NCI-H1417 (cell line): ENCODE measurements at places on chromosomes 11 and 22.

DNA sequence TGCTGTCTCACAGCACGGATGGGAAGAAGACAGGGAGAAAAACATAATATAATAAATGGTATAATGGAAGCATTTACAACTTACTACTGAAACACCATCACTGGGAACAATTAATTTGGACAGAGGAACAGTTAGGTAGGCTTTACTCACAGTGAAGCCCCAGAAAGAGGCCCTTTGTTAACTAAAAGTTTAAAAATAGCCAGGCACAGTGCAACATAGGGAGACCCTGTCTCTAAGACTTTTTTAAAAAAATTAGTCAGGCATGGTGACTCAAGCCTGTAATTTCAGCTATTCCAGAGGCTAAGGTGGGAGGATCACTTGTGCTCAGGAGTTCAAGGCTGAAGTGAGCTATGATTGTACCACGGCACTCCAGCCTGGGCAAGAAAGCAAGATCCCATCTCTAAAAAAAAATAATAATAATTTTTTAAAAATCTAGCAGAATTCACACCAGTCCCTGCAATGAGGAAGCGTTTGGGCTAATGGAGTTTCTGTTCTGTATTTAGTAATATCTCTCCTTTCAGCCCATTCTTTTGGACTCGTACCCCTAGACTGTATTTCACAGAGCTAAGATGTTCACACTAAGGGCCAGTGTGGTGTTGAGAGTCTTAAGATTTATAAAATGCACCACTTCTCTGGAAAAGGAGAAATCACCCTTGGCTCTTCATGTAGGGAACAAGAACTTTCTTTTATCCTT, 275.5 kb downstream of the SOX6 start:
- no peak for DNase-seq

DNA sequence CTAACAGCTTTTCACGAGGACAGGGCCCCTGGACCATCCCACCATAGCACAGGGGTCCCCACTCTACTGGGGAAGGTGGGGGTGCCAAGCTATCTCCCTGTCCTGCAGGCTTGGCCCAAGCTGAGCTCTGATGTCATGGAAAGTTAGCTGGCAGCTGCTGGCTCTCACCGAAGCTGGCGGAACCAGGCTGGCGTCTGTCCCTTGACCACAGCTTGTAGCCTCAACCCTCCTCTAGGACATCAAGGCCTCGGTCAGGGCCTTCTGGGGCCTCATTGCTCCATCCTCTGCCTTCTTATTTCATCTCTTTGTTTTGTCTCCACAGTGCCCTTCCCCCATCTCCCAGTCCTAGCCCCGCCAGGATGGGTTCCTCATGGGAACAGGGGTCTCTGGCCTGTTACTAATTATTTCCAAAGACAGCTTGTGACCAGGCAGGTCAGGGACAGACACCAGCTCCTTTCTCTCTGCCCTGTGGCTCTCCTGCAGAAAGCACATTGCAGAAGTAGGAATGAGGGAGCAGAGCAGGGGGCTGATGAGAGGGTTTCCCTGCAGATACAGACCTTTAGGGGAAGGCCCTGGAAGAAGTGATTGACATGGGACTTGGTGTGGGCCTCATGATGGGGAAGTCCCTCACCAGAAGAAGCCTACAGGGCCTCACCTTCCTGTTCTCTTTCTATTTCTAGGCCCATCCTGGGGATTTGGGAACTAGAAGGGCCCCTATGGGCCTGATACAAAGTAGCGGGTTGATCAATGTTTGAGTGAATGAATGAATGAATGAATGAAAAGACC, 97.5 kb upstream of the ALX4 start:
- no peak for DNase-seq

DNA sequence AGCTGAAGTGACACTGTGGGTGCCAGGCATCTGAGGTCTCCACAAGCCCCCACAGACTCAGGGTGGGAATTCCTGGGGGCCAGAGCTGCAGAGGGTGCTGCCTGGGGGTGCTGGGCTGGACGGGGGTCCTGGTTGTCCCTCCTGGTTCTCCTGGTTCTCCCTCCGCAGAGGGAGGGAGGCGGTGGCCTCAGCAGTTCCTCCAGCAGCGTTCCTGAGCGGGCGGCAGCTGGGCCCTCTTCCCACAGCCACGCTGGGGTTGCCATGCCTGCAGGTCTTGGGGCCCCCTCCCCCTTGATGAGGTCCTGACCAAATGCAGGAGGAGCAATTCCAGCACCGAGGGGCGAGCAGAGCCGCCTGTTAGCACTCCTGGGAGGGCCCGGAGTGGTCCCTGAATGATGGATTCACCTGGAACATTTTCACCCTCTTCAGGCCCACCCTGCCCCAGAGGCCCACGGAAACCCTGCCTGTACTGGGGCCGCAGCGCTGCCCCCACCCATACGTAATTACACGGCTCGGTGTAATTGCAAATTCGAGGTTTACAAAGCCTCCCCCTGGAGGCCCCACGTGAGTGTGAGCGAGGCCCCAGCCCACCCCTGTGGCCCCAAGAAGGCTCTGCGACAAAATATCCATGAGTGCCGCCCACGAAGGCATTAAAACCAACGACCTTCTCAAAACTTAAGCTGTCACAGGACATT, 635 bp downstream of the C11orf21 start:
- DNase-seq = no peak

GRCh38 chr11:2586087-2586792, 113.6 kb downstream of the KCNQ1OT1 start:
- DNase-seq = no peak

DNA sequence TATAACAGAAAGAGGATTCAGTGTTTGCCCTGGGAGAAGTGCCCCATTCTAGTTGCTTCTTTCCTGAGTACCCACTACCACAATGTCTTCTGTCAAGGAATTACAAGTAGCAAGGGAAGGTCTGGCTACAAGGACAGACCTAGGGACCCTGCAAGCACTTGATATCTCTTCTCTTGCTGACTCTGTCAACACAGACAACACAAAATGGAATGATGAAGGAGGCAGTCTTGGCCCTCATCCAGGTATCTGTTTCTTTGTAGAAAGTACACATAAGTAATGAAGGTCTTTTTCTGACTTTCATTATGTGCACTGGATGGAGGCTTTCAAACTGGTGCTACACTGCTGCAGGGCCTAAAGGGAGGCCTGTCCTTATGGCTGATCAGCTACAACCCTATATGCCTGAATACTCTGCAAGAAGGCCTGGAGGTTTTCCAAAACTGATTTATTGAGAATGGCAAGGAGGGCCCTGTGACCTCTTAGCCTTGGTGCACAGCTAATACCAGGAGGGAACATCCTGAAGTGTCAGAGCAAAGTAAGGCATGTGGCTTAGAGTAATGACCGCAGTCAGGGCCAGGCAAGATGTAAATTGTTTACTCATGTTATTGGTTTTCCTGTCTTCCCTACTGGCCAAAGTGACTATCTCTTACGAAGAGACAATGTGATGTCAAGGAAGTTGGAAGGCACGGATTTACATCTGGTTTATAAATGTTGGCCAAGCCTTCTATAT, 31.2 kb downstream of the GAB2 start:
- no peak for DNase-seq

- DNase-seq = no peak
These were observed 5.2 kb downstream of the UPB1 start for GRCh38 chr22:24500277-24500820.

GRCh38 chr11:47616726-47617416, 22.7 kb upstream of the C1QTNF4 start:
- DNase-seq = peak; percentile 4

DNA sequence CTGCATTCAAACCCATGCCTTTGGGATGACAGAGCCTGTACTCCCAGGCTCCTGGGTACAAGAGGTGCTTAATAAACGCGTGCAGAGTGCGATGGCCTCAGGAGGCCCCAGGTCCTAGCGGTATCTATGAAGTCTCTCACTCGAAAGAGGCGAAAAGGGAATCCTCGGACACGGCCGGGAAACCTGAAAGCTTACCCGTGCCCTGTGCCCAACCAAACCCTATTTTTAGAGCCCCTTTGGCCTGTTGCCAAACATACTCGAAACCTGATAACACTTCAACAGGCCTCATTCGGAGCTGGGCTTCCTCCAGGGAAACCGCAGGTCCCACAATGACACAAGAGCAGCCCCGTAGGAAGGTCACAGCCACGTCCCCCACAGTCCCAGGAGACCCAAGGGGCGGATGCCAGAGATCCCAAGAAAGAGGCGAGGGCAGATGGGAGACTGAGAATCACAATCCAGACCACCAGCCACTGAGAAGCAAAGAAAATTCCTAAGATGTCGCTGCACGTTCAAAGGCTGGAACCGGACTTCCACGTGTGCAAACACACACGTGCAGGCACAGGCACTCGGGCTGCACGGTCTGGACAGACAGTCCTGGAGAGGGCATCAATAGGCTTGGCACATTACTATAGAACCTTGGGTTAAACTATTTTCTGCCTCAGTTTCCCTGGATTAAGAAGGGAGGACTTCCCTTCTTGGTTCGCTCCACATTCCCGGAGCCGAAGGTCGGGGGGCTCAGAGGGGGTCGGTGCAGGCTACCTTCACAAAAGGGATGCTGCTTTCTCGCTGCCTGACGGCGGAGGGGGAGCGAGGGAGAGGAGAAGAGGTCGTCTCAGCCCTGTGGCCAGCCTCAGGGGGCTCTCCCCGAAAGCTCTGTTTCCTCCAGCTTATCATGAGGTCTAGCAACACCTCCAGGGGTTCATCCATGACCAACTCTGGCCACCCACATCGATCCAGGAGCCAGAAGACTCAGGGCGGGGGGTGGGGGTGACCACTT, 8.2 kb downstream of the PDGFB start:
- peak; percentile 79 for DNase-seq

DNA sequence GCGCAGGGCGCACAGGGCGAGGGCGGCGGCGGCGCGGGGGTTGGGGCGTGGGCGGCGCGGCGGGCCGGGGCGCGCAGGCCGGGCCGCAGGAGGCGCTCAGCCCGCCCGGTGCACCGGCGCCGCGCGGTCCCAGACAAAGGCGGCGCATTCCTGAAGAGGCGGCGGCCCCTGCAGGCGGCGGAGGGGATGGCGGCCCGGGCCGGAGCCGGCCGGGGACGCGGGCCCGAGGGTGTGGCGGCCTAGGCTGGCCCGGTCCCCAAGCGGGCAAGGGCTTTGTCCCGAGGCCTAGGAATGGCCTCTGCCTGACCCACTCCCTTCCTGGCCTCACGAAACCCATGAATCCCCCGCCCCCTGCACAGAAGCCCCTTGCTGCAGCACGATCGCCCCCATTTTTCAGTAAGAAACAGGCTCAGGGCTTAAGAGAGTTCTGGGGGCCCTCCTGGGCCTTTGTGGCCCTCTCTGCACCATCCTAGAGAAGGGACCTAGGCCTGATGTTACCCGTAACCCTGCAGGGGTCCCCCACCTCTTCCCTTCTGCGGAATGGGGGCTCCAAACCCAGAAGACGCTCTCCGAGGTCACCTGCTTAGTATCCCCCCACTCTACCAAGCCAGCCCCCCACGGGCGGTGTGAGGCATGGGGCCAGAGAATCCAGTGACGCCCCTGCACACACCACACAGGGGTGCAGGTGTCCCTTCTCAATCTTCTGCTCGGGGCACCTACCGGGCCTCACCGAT, at the start of gene RTN4R:
RTN4R (minus strand) TSS at position 40 of the 734 bp plus-strand sequence. CDS start 226 bp downstream, outside the sequence.
- DNase-seq = peak; percentile 43

- DNase-seq = no peak
These were observed 96.0 kb downstream of the PARVA start for GRCh38 chr11:12473381-12473780.

GRCh38 chr11:108559904-108560303, 33.7 kb downstream of the EXPH5 start:
- DNase-seq = no peak

DNA sequence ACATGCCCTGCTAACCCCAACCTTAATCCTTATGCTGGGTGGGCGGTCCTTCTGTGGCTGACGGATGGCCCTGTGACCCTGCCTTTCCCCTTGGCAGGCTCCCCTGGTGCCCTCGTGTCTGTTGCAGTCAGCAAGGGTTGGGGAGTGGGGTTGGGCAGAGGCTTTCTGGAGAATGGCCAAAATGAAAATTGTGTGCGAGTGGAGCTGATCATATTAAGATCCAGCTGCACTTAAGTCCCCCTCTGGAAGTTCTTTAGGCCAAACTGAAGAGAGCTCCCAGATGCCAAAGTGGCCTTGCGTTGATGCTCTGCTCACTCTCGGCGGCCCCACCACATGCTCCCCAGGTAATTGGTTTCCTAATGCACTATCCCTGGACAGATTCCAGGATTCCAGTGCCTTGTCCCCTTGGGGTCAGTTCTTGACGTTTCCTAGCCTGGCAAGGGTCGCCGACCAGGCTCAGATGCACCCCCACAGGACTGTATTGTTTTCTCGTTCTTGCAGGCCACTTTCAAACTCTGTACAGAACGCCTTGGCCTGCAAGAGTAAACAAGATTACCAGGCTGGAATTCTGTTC, 16.4 kb upstream of the C11orf96 start:
- DNase-seq = no peak

DNA sequence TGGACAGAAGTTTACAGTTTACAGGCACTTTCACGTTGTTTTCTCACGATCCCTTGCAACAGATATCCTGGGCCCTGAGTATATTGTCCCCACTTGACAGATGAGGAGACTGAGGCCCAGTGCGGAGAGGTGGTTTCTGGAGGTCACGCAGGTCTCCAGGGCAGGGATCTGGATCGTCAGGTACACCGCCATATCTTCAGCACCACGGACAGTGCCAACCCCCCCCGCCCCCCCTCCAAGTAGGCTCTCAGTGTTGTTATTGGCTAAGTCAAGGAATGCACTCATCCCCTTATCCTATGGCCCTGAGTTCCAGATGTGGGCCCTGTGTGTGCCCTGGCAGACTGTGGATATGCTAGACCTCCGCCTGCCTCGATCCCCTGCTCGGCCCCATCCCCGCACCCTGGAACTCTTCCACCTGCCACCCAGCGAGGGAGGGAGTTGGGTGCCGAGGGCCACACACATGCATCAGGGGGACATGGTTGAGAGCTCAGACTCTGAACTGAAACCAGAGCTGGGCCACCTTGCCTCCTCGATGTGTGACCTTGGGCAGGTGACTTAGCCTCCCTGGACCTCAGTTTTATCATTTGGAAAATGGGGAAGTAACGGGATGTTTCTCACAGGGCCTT, 37.5 kb downstream of the MPPED1 start:
- DNase-seq = no peak
